ENCODE measurements at places on chromosomes 4 and X.
A peak's percentile ranks its signal among the peaks of the same experiment; 100 is the strongest.

- no peak for DNase-seq
These were observed 6.2 kb downstream of the CCKAR start for GRCh38 chr4:26484032-26484515.

GRCh38 chr4:78720994-78721677 is 55.0 kb upstream of the BMP2K start:
- peak; percentile 1 for DNase-seq

GRCh38 chr4:38939165-38939564 is 71.6 kb downstream of the FAM114A1 start:
- no peak for DNase-seq

DNA sequence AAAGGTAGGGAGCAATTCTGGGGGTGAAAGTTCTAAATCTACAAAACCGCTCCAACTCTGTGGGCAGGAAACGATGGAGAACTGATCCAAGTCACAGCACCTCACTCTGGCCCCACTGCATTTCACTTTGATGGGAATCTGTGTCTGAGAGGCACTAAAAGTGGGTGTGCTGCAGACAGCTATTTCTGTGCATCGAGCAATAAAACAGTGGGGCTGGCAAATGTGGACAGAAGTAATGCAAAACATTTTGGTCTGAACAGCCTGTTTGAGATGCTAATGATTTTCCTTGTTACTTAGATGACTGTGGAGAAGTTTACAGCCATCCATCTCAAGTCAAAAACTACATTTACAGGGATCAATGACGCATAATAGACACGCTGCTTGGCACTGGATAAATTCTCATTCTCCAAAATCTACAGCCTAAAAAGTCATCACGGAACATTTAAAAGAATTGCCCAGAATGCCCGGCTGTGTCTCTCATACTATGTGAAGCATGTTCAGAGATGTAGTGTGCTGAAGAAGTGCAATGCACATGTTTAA is 1671.6 kb upstream of the TENM3 start:
- DNase-seq = no peak

GRCh38 chr4:7003176-7003878 is 39.8 kb upstream of the TADA2B start:
- no peak for DNase-seq

GRCh38 chr4:157128395-157128794 is 52.4 kb downstream of the GLRB start:
- DNase-seq = no peak

DNA sequence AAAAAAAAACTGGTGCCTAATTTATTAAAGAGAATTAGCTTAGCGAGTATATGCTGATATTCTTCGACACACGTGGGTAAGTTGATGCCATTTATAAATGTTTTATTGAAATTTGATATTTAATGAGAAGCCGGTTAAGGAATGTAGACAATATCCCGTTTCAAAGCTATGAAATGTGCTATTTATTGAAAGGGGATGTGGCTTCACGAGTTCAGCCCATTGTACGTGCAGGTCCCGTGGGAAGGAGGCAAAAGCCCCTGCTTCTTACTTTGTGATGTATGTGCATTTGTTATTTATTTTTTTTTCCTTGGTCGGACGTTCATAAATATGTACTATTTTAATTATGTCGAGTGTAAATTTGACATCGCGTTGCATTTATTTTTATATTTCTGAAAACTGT is 20.2 kb downstream of the SHOX start:
- DNase-seq = no peak

- no peak for DNase-seq
These were observed 7.5 kb upstream of the BCOR start for GRCh38 chrX:40104985-40105834.

- DNase-seq = no peak
These were observed 127.9 kb downstream of the IL13RA2 start for GRCh38 chrX:114889481-114889880.

GRCh38 chr4:86927843-86928395 is 6.9 kb upstream of the AFF1 start:
- no peak for DNase-seq

GRCh38 chr4:152063621-152064240 is 302.9 kb upstream of the GATB start:
- peak; percentile 55 for DNase-seq

DNA sequence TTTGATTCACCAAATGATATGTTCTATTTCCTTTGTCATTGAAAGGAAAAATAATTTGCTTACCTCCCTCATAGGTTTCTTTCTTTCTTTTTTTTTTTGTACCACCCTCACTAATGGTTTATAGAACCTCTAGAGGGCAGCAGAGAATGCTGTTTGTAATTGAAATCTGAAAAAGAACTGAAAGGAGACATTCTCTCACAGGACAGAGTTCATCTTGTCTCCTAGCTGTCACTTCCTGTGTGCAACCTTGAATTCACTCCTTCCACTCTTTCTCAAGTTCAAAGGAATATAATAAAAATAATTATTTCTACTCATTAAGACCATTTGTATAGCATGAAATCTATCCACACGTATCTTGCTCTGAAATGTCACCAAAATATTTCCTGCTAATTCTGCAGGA is 51.0 kb downstream of the GUCY1B1 start:
- no peak for DNase-seq

- DNase-seq = no peak
These were observed 85.4 kb downstream of the PHKA2 start for GRCh38 chrX:18898492-18898891.

DNA sequence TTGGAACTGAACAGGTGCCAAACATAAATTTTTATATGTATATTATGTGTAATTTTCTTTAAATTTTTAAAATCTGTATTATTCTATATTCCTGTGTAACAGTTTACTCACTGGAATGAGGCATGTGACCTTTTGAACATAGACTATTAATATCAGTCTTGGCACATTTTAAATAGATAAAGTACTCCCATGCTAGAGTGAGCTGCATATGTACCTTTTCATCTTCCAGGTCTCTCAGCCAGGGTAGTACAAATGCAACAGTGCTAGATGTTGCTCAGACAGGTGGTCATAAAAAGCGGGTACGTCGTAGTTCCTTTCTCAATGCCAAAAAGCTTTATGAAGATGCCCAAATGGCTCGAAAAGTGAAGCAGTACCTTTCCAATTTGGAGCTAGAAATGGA is 242.0 kb downstream of the RAPGEF2 start:
- no peak for DNase-seq

DNA sequence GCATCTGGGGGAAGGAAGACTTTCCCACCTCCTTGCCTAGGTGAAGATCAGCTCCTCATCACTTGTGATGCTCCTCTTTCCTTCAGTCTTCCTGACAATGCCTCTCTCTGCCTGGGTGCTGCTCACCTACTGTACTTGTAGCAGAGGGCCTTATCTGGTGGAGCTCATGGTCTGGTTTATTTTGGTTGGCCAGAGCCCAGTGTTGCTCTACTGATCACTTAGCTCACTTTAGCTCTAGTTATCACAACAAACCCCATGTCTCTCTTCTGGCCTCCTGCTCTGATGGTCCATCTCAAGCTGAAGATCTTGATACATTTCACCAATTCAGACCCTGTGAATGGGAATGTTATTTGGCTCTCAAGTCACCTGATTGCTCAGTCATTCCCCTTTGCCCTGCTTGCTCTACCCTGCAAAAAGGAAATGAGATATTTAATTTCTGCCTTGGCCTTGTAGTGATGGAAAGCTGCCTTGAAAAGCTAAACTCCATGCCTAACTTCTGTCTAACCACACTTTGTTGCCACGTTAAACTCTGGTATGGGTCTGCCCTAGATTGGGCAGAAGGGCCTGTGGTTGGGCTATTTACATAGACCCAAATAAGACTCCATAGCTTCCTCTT is 30.3 kb upstream of the ADH1C start:
- no peak for DNase-seq

- no peak for DNase-seq
These were observed 84.4 kb downstream of the PPARGC1A start for GRCh38 chr4:23805450-23805851.

- no peak for DNase-seq
These were observed 43.6 kb upstream of the RAB33B start for GRCh38 chr4:139410312-139410711.

DNA sequence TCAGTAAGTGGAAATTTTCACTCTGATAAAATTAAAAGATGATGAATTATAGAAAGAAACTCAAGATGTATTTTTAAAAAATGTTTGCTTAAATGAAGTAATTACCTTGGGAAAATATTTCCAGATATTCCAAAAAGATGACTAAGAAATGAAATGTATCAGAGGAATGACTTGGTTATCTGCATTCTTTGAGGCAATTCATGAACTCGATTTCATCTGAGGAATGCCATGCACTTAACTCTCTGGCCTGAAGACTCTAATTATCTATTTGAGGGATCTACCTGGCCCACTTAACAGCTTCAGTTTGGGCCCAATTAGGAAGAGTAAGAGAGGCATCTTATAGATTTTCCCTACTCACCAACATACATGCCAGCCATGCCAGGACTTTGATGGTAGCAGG is 182.3 kb downstream of the INPP4B start:
- no peak for DNase-seq

- no peak for DNase-seq
These were observed 1015.7 kb downstream of the TECRL start for GRCh38 chr4:63393544-63393943.

DNA sequence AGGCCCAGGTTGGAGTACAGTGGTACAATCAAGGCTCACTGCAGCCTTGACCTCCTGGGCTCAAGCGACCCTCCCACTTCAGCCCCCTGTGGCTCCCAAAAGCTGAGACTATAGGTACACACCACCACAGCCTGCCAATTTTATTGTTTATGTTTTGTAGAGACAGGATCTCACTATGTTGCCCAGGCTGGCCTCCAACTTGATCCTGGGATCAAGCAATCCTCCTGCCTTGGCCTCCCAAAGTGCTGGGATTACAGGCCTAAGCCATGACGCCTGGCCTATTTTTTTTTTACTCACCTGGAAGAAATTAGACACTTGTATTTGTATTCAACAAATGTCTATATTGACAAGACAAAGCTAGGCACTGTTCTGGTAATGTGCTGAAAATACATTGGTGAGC is 25.1 kb downstream of the FAM156A start:
- DNase-seq = no peak

DNA sequence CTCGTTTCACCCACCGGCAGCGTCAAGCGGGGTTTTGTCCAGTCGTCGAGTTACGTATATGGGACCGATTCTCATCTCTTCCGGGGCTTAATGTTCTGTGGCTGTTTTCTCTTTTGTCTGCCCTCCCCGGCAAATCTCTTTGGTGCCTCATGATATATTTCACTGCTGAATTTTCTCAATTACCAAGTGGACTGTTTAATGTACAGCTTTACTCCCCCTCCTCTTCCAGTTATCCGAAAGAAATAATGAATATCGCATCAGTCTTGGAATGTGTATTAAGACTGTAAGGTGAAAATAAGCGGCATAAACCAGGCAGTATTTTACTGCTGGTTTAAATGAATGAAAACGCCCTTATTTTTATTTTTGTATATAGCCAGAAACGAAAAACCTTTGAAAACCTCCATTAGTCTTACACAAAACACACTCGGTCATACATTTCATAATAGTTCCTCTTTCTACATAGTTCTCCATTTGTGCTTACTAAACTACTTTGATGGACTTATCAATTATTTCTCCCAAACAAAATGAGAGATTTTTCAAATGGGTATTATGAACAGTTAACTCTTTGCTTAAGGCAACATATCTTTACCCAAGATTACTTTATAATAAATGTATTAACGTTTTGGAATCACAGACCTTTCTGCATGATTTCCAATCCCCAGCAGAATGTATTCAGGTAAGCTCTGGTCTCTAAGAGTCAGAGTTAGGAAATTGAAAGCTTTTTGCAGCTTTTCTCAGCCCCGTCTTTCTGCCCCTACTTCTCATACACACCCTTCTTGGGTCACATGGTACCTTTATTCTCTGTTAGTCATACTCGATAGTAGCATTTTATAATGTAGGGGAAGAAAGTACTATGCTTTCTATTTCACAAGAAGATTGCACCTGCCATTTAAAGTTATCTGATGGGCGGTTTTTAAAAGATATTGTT is 979 bp downstream of the RP2 start:
- no peak for DNase-seq

- no peak for DNase-seq
These were observed 52.4 kb upstream of the IL21 start for GRCh38 chr4:122673252-122673651.

- no peak for DNase-seq
These were observed 97.3 kb downstream of the NR3C2 start for GRCh38 chr4:148344941-148345340.

GRCh38 chr4:139030614-139031235 is 15.1 kb downstream of the NOCT start:
- peak; percentile 53 for DNase-seq

GRCh38 chr4:39435659-39436563 is 22.8 kb downstream of the RPL9 start:
- no peak for DNase-seq
